ENCODE measurements at places on chromosomes 4 and X.

GRCh38 chr4:85496126-85496849 is 21.3 kb downstream of the ARHGAP24 start:
- no peak for DNase-seq

DNA sequence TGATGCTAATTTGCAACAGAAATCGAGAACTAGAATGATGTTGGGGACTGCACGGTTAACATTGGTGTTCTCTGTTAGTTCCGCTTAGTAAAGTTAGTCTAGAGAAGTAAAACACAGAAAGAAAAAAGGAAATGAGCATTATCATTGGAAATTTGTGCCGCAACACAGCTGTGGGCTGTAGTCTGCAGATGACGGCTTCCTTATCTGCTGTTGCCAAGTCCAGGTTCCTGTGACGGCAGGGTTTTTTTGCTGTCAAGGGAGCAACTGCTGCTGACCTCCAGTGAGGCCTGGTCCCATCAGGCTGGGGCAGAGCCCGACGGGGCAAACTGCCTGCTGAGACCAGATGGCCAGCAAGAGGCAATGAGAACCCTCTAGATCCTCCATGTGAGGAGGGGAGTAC is 38.9 kb upstream of the PHEX start:
- peak; percentile 64 for DNase-seq

GRCh38 chr4:52625216-52625615 is 33.9 kb downstream of the USP46 start:
- no peak for DNase-seq

GRCh38 chrX:129793604-129794191 is 13.9 kb downstream of the SASH3 start:
- no peak for DNase-seq

Measured in tibial artery (tissue), 4 donors.